ENCODE measurements at places on chromosomes 13 and 19. TPM values are rescaled to one million over a fixed set of nuclear protein-coding genes. Genes with fewer than 3 reads are reported as not detected.

ONECUT3 gene
- not detected for total RNA-seq

NUCB1 gene
- total RNA-seq: 51.2 TPM

FIZ1 gene
- 2.2 TPM for total RNA-seq

ATP12A gene
- total RNA-seq: 0.36 TPM

ELSPBP1 gene
- not detected for total RNA-seq

GRIN3B gene
- not detected for total RNA-seq

MEIOSIN gene
- total RNA-seq: not detected

GEMIN7 gene
- 9.1 TPM for total RNA-seq

NLRP7 gene
- not detected for total RNA-seq

PCDH8 gene
- total RNA-seq: 42.9 TPM

PRTN3 gene
- total RNA-seq: 0.82 TPM

PROZ gene
- total RNA-seq: not detected

LGI4 gene
- total RNA-seq: 2.7 TPM

ZNF431 gene
- total RNA-seq: 21.1 TPM

SPRED3 gene
- total RNA-seq: 3.8 TPM

ZNF865 gene
- total RNA-seq: 1.7 TPM

RDH8 gene
- total RNA-seq: not detected

IGFL2 gene
- total RNA-seq: 1.2 TPM

FGF9 gene
- total RNA-seq: 21.1 TPM

FKBP8 gene
- total RNA-seq: 81.4 TPM

KIR3DL2 gene
- not detected for total RNA-seq

CBY2 gene
- not detected for total RNA-seq

CD37 gene
- total RNA-seq: 1.4 TPM

JUNB gene
- total RNA-seq: 9.0 TPM

APLP1 gene
- 97.6 TPM for total RNA-seq

PSG2 gene
- not detected for total RNA-seq

NLRP9 gene
- not detected for total RNA-seq

ZSWIM9 gene
- 2.9 TPM for total RNA-seq
